ENCODE measurements at places on chromosomes 1 and 21.
A peak's percentile ranks its signal among the peaks of the same experiment; 100 is the strongest.

DNA sequence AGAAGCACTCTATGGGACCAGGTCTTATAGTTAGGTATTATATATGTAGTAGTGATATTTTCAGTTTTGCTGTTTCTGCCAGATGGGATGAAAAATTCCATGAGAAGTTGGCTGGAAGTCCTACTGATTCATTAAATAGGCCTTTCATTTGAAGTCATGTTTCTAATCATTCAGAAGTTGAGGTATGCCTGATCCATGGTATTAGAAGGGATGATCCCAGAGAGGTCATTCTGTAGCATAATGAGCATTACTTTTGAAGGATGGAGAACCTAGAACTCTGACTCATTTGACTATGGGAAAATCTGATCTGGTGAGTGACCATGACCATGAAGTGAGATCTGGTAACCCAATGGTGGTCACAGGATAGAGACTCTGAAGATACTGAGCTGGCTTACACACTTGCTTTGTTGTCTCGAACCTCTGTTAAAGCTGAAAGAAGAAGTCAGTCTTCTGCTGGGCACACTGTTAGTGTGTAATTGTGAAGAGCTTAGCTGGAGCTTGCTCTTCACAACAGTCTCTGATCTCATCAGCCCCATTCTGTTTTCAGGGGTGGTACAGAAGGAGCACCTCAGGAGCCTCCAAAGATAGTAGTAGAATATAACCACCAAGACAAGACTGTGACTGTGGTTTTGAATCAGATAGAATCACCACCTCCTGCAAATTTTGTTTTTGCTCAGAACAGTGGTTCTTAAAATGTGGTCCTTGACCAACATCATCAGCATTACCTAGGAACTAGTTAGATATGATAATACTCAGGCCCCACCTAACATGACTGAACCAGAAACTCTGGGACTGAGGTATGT lies 9.0 kb downstream of the MGST3 start:
- no peak for DNase-seq

- DNase-seq = peak; percentile 47
These were observed 98.5 kb downstream of the RERE start for GRCh38 chr1:8718850-8719361.

DNA sequence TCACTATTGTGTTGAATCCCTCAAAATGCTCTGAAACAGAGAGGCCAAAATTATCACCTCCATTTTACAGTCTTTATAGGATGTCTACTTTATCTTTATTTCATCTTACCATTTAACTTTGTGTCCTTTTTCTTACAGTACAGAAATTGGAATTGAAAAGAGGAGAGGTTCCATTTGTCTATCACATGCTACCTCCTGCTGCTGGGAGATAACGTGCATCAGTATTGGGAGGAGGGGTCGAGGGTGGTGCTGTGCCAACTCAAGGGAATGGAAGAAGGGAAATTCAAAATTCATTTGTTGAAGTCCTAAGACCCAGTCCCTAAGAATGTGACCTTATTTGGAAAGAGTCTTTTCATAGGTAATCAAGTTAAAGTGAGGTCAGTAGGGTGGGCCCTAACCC lies 85.3 kb downstream of the HHIPL2 start:
- DNase-seq = no peak

DNA sequence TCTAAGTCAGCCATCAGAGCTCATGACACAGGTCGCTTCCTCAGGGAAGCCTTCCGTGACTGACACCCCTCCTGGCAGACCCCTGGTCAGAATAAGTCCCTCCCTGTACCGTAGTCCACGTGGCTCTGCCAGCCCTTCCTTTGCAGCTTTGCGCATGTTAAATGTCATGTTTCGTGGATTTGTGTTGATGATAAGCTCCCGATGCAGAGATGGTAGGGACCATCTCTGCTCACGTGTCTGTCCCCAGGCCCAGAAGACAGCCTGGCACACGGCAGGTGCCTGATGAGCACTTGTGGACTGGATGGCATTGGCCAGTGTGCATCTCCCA lies 75.9 kb downstream of the DHRS3 start:
- no peak for DNase-seq

Data from DMS153 (cell line).